ENCODE measurements at places on chromosomes 12 and 14. TPM values are rescaled to one million over a fixed set of nuclear protein-coding genes. Genes with fewer than 3 reads are reported as not detected.

PRPH gene
- total RNA-seq: 0.33 TPM

FGF23 gene
- total RNA-seq: not detected

NID2 gene
- 183 TPM for total RNA-seq

OR4E2 gene
- total RNA-seq: not detected

RIN3 gene
- 6.9 TPM for total RNA-seq

PLCZ1 gene
- not detected for total RNA-seq

NTF3 gene
- total RNA-seq: 3.1 TPM

PRH2 gene
- not detected for total RNA-seq

SLC25A47 gene
- 0.07 TPM for total RNA-seq

RPS6KL1 gene
- total RNA-seq: 0.43 TPM

HOXC11 gene
- total RNA-seq: not detected

DHH gene
- 0.07 TPM for total RNA-seq

ALDH1L2 gene
- 58.2 TPM for total RNA-seq

SERPINA9 gene
- not detected for total RNA-seq

PYGL gene
- total RNA-seq: 91.4 TPM

CLEC12A gene
- not detected for total RNA-seq

REP15 gene
- 2.4 TPM for total RNA-seq

ADGRD1 gene
- total RNA-seq: 3.1 TPM

ADSS1 gene
- 16.3 TPM for total RNA-seq

HHIPL1 gene
- total RNA-seq: 24.1 TPM

PCED1B gene
- total RNA-seq: 0.46 TPM

RNASE2 gene
- not detected for total RNA-seq

NDRG2 gene
- total RNA-seq: 1.0 TPM
